Cardiac muscle cell (in vitro differentiated cells and primary cell): ENCODE measurements at places on chromosomes 2 and 18. TPM values are rescaled to one million over a fixed set of nuclear protein-coding genes. Genes with fewer than 3 reads are reported as not detected.

Gene STARD7
- polyA plus RNA-seq: 214 and 246 TPM in 2 replicates

DNA sequence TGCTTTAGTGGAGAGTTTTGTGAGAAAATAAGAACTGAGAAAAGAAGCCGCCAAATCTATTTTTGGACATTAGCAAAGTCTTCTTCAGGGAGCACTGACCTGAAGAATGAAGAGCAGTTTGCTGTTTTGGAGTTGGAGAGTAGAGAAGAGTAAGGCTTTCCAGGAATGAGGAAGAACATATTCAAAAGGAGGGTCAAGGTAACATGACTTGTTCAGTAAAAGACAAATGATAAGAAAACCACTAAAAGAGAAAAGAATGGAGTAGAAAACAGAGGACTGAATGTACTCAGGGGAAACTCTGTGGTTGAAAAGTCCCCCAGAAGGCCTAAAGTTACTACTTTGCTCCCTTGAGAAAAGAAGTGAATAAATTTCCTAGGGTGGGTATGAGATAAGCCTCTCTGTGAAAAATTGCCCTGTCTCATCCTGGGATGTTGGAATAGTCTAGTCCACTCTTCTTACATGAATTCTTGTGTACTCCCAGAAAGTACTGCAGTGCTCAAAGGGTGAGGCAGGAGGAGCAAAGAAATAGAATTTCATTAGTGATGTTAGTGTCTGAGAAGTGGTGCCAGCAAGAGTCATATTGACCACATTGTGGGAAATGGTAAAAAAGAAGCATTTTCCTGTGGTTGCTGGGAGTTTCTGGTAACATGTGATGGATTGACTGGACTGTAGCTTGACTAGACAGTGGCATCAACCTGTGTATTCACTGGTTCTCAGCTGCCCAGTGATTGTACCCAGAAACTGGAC is 27.8 kb downstream of the MBD5 start:
- no peak for DNase-seq

DNA sequence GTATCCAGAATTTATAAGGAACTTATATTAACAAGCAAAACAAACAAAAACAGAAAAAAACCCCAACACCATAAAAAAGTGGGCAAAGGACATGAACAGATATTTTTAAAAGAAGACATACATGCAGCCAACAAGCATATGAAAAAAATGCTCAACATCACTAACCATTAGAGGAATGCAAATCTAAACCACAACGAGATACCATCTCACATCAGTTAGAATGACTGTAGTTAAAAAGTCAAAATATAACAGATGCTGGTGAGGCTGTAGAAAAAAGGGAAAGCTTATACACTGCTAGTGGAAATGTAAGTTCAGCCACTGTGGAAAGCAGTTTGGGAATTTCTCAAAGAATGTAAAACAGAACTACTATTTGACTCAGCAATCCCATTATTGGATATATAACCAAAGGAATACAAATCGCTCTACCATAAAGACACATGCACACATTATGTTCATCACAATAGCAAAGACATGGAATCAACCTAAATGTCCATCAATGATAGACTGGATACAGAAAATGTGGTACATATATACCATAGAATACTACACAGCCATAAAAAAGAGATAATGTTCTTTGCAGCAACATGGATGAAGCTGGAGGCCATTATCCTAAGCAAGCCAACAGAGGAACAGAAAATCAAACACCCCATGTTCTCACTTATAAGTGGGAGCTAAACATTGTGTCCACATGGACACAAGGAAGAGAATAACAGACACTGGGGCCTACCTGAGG is 25.3 kb downstream of the PREPL start:
- no peak for DNase-seq

DNA sequence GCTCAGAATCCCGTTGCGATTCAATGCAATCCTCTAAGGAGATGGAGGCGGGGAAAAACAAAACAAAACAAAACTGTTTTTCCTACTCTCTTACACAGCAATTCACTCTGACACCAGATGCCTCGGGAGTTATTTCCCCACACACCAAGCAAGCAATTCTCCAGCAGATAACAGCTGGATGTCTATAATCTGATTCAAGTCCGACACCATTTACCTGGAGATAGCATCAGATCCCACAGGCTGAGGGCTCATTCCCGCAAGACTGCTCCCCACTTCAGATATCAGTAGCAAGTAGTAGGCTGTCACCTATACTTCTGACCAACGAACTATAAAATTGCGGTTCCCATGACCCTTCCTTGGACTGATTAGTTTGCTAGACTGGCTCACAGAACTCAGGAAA is 58.7 kb downstream of the DTNB start:
- no peak for DNase-seq
